ENCODE measurements at places on chromosomes 16 and 17. TPM values are rescaled to one million over a fixed set of nuclear protein-coding genes. Genes with fewer than 3 reads are reported as not detected.

GRCh38 chr17:64348666-64349065 lies 42.0 kb downstream of the PECAM1 start:
- DNase-seq: no peak

Gene UBE2G1
- 55.8 TPM for polyA plus RNA-seq

- peak; percentile 68 for DNase-seq
Observed at GRCh38 chr17:59914274-59914854, 21.4 kb downstream of the RPS6KB1 start.

- peak; percentile 57 for DNase-seq
Observed at GRCh38 chr16:4537376-4538343, 913 bp downstream of the CDIP1 start.

- DNase-seq: peak; percentile 47
Observed at GRCh38 chr16:87332150-87332549, 15.0 kb upstream of the C16orf95 start.

GRCh38 chr16:54143934-54144571 lies 142.5 kb downstream of the IRX3 start:
- no peak for DNase-seq

All from GM23248 (cell line).